ENCODE measurements at places on chromosomes 5 and 9.

GRCh38 chr5:180535573-180535972 lies 41.4 kb downstream of the CNOT6 start:
- H3K27me3 ChIP-seq, result no peaks in the 10 kb centered on the region
- H3K27ac ChIP-seq, result no peak overlapping the region
- peaks cover 46% of the 10 kb centered on the region for H3K36me3 ChIP-seq

DNA sequence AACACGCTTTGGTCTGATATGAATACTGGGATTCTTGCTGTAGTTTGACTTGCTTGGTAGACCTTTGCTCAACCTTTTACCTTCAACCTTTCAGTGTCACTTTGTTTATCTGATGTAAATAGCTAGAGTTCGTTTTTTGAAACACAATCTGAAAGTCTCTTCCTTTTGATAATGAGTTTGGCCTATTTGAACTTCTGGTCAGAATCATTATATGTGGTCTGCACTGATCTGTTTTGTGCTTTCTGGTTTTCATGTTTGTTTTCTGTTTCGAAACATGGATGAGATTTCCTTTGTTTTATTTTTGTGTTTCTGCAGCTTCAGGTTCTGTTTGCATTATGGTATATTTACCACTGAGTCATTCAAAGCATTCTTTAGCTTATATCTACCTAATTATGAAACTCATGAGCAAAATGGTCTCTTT lies 217.5 kb downstream of the GABBR2 start:
- no peaks in the 10 kb centered on the region for H3K4me1 ChIP-seq
- no peak overlapping the region for H3K27ac ChIP-seq
- no peak overlapping the region for H3K4me3 ChIP-seq

- no peak for DNase-seq
- no peak overlapping the region for H3K4me3 ChIP-seq
Observed at GRCh38 chr5:82072138-82072537, 100.3 kb downstream of the ATG10 start.

DNA sequence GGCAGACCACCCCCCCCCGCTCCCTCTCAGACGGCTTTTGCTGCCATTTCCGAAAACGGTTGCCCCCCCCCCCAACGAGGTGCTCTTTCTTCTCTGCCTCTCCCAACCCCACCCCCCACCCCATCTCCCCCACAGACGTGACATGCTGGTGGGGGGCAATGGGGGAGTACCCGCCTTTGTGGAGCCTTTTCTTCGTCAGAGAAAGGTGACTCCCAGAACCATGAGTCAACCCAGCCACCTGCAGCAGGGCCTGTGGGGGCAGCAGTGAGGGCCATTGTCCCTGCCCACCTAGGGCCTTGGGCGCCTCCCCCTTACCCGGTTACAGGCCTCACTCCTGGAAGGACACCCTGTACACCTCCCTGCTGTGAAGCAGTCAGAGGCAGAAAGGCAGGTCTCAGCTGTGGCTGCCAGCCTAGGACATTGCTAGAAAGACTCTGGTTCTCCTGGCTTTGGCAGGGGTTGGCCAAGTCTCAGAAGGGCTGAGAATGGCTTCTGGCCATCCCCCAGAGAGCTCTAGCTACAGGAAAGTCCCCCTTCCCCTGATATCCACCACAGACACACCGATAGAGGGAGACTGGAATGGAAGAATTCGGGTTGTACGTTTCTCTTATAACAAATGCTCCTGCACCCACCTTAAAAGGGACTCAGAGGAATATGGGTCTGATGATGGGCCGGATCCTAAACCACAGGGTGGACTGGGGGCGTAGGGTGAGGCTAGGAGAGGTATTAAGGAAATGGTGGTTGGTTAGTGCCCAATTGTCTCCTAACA lies 2.2 kb downstream of the DNAJB5 start:
- H3K4me3 ChIP-seq, result peak overlapping the region; percentile 21
- peaks cover 60% of the 10 kb centered on the region for H3K4me1 ChIP-seq
- DNase-seq, result peak; percentile 70
- H3K36me3 ChIP-seq, result peaks cover 6% of the 10 kb centered on the region
- H3K27me3 ChIP-seq, result no peaks in the 10 kb centered on the region

- peaks cover 3% of the 10 kb centered on the region for H3K36me3 ChIP-seq
- H3K27me3 ChIP-seq, result no peaks in the 10 kb centered on the region
- no peaks in the 10 kb centered on the region for H3K4me1 ChIP-seq
Observed at GRCh38 chr9:105458404-105458803, 10.6 kb downstream of the FSD1L start.

DNA sequence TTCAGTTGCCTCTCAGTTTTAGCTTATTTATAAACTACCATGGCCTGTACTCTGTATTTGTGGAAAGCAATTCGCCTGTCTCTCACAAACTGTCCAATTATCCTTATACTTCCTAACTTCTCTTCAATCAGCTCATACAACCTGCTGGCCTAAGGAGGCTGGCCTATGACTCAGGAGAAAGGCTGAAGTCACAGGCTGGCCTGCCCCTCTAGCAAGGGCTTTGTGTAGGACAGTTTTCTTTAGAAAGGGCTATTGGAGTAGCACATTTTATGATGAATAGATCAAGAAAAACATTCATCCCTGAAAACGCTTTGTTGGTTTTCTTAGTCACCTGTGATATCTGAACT lies 988.7 kb upstream of the ARRDC3 start:
- no peaks in the 10 kb centered on the region for H3K36me3 ChIP-seq
- no peaks in the 10 kb centered on the region for H3K4me1 ChIP-seq
- no peaks in the 10 kb centered on the region for H3K27me3 ChIP-seq
- no peak overlapping the region for H3K27ac ChIP-seq
- no peak for DNase-seq

DNA sequence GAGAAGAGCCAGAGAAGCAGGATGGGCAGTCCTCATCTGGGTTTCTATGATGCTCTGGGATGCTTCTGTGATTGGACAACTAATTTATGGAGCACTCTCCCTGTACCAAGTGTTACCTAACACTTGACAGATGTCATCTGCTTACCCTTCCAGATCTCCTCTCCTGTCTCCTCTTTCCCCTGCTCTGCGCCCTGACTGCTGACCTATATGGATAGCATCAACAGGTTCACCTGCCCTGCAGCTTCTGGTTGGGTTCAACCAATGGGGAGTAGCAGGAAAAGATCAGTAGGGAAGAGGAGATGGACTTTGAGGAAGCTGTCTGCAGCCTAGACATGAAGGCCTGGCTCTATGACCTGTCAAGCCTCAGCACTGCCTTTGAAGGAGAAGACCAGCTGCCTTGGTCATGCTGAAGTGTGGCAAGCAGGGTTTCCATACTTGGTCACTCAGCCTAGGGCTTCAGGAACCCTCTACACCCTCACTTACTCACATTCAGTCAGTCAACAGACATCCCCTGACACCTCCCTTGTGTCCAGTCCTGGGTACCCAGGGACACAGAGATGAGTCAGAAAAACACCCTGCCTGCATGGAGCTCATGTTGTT lies 11.3 kb upstream of the P4HA2 start:
- no peak overlapping the region for H3K4me3 ChIP-seq
- no peaks in the 10 kb centered on the region for H3K4me1 ChIP-seq
- DNase-seq, result no peak
- peaks cover 8% of the 10 kb centered on the region for H3K27me3 ChIP-seq
- H3K36me3 ChIP-seq, result peaks cover 3% of the 10 kb centered on the region

GRCh38 chr5:58703925-58704555 lies 121.2 kb downstream of the RAB3C start:
- DNase-seq, result no peak
- no peak overlapping the region for H3K27ac ChIP-seq
- no peak overlapping the region for H3K4me3 ChIP-seq
- H3K4me1 ChIP-seq, result no peaks in the 10 kb centered on the region
- H3K27me3 ChIP-seq, result peaks cover 5% of the 10 kb centered on the region
- H3K36me3 ChIP-seq, result no peaks in the 10 kb centered on the region

GRCh38 chr9:116491219-116491618 lies 195.9 kb upstream of the TRIM32 start:
- H3K4me3 ChIP-seq, result no peak overlapping the region
- DNase-seq, result no peak
- no peaks in the 10 kb centered on the region for H3K36me3 ChIP-seq
- H3K27me3 ChIP-seq, result no peaks in the 10 kb centered on the region
- no peaks in the 10 kb centered on the region for H3K4me1 ChIP-seq

- peaks cover 3% of the 10 kb centered on the region for H3K4me1 ChIP-seq
- H3K27me3 ChIP-seq, result no peaks in the 10 kb centered on the region
- no peak overlapping the region for H3K27ac ChIP-seq
- DNase-seq, result no peak
- H3K36me3 ChIP-seq, result no peaks in the 10 kb centered on the region
Observed at GRCh38 chr5:147751156-147751830, 31.2 kb downstream of the JAKMIP2 start.

- no peaks in the 10 kb centered on the region for H3K36me3 ChIP-seq
- H3K27ac ChIP-seq, result no peak overlapping the region
- H3K4me3 ChIP-seq, result no peak overlapping the region
- H3K4me1 ChIP-seq, result no peaks in the 10 kb centered on the region
Observed at GRCh38 chr9:17938035-17938655, 359.3 kb downstream of the SH3GL2 start.

- H3K27ac ChIP-seq, result no peak overlapping the region
- no peak for DNase-seq
- no peaks in the 10 kb centered on the region for H3K36me3 ChIP-seq
- peaks cover 2% of the 10 kb centered on the region for H3K4me1 ChIP-seq
- H3K4me3 ChIP-seq, result no peak overlapping the region
Observed at GRCh38 chr5:172424808-172425207, 29.5 kb downstream of the SH3PXD2B start.

GRCh38 chr5:87354496-87354895 lies 58.2 kb downstream of the CCNH start:
- H3K4me1 ChIP-seq, result peaks cover 18% of the 10 kb centered on the region
- no peaks in the 10 kb centered on the region for H3K27me3 ChIP-seq
- peaks cover 28% of the 10 kb centered on the region for H3K36me3 ChIP-seq

Data from activated CD4-positive, alpha-beta T cell treated with anti-CD3 and anti-CD28 coated beads for 36 hours (primary cell).